T-helper 9 cell (primary cell): ENCODE measurements at places on chromosomes 11 and 22.

- DNase-seq, result no peak
These were observed 48.4 kb upstream of the CYP2D6 start for GRCh38 chr22:42178910-42179519.

GRCh38 chr22:41345807-41346335 lies 35.9 kb upstream of the TEF start:
- no peak for DNase-seq

GRCh38 chr11:131841925-131842635 lies 471.7 kb downstream of the NTM start:
- DNase-seq, result no peak

- no peak for DNase-seq
These were observed 890.5 kb downstream of the JRKL start for GRCh38 chr11:97280347-97280746.

DNA sequence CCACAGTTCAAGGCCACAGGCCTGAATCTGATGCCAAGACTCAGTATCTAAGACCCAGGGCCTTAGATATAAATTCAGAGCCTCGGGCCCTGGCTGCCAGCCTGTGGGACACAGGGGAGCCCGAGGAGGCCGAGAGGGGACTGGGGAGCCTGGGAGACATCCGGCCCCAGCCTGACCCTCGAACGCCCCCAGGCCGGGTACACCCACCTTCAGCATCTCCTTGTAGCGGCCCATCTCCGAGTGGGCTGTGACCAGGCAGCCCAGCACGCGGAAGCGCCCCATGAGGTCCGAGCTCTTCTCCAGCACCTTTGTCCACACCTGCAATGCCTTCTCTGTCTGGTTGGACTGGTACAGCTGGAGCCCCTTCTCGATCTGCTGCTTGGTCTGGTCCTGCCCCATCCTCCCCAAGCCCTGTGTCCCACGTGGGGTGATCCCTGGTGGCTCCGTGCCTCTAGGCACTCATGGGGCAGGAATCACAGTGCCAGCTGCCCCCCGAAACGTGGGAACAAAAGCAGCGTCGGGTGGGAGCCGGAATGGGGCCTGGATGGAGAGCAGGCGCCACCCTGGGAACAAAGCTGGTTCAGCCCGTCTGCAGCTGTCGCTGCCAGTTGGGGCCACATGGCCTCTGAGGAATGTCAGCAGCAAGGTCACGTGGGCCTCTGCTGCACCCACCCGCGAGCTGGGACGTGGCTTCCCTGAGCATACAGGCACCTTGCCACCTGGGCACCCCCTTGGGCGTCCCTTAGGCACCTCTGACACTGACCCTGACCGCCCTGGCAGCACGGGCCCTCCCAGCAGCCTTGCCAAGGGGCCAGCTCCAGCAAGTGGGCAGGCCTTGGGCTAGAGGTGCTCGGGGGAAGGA lies at the start of gene RAPSN:
TSS of gene RAPSN (minus strand) at position 571 of the 862 bp plus-strand sequence. CDS start at position 399, 172 bp downstream.
- no peak for DNase-seq
